ENCODE measurements at places on chromosomes 16 and 17.

- no peak for DNase-seq
These were observed 161.9 kb upstream of the NOL11 start for GRCh38 chr17:67555855-67556254.

DNA sequence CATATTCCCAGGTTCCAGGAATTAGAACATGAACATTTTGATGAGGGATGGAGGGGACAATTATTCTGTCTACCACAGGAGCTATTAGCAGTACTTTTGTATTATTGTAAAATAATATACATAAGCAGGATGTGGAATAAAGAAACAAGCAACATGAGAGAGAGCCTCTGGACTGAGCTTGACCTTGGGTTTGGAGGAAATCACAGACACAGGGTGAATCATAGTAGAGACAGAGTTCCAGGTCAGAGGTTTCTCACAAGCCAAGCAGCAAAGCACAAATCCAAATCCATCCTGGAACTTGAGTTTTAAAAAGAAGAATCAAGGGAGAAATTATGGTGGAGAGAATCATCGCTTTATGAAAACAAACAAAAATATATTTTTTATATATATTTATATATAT is 5.1 kb downstream of the KRT31 start:
- no peak for DNase-seq

DNA sequence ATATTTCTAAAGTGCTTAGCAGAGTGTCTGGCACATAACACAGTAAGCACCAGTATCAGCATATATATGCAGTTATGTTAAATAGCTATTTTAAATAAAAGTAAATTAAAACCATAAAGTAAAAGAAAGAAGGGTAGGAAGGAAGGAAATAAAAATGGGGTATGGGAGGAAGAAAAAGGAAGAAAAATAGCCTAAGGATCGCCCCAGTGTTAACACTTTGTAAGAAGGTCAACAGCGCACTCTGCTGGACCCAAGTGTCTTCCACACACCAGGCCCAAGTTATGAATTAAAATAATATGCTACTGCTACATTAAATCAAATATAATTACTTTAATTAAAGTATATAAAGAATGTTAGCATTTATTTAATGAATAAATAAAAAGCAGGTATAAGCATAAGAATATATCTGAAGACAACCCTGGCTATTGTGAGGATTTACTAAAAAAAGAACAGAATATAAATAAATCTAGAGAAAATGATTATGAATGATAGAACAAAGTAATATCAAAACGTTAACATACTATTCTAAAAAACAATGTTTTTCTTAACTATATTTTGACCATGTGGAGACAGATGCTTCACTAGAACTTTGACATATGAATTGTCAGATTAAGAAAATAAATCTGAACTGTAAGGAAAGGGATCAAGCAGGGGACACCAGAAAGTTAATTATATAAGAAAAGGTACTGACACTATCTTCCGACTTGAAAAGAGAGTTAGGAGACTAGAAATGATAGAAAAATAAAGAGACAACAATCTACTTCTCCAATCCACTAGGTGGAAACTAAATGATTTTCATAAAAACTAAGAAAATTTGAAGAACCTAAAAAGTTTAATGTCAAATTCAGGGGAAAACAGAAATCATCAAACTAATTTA is 25.9 kb downstream of the BRIP1 start:
- DNase-seq: peak; percentile 2

- no peak for DNase-seq
These were observed 247.1 kb upstream of the MON1B start for GRCh38 chr16:76943921-76944320.

DNA sequence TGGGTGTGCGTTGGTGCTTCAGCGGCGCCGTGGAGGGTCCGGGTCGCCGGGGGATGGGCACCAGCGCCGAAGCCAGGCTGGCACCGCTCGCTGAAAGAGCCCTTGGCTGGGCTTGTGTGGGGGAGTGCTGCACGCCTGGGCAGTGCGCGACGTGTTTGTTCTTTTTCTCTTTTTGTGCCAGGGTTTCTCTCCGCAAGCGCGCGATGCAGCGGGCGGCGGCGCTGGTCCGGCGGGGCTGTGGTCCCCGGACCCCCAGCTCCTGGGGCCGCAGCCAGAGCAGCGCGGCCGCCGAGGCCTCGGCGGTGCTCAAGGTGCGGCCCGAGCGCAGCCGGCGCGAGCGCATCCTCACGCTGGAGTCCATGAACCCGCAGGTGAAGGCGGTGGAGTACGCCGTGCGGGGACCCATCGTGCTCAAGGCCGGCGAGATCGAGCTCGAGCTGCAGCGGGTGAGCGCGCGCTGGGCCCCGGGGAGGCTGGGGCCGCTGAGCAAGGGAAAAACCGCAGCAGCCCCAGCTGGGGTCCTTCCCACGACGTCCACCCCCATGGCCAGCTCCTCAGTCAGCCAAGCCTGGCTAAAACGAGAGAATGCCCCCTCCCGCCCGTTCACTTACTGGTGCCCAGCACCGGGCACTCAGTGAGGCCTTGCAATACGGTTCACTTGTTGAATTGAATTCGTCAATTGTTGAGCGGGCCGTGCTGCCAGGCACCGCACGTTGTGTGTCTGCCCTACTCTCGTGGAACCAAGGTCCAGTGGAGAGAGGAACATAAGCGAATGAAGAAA is 541 bp downstream of the GPT2 start:
- no peak for DNase-seq

DNA sequence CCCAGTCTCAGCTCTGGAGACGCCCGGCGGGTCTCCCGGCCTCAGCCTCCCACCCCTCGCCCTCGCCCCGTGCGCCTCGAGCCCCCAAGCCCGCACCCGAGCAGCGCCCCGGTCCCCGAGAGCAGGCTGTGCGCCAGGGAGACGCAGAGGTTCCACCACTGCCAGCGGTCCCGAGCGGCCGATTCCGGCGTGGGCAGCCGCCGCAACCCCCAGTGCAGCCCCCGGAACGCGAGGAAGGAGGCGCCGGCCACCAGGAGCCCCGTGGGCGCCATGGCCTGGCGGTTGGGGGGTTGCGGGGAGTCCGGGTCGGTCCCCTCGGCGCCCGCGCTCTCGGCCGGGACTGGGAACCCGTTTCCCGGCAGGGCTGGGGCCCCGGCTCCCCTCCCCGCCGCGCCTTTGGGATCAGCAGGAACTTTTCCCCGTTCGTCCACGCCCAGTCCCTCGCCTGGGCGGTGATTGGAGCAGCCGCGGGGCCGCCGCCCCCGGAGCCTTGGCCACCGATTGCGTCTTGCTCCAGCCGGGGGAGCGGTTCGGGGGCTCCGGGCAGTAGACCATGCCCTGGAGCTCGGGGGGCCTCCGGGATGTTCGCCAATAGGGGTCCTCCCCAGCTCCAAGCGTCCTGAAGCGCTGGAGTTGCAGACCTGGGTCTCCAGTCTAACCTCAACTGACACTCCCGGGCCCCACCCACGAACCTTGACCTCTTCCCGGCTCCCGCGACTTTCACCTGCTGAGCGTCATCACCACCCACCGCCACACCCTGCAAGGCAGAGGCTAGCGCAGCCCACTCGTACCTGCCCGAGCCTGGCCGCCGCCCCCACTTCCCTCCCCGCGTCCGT is at the start of gene TLCD2:
TLCD2 (minus strand) TSS at position 407 of the 836 bp plus-strand sequence; CDS start at position 272, 135 bp downstream.
- no peak for DNase-seq

DNA sequence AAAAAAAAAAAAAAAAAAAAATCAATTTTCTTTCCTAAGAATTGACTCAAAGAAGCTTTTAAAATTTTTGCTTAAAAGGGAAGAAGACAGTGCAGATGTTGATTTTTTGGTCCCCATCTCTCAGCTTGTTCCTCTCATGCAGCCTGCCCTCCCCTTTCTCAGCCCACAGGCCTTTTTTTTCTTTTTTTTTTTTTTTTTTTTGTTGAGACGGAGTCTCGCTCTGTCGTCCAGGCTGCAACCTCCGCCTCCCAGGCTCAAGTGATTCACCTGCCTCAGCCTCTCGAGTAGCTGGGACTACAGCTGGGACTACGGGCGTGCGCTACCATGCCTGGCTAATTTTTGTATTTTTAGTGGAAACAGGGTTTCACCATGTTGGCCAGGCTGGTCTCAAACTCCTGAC is 17.7 kb downstream of the YPEL2 start:
- DNase-seq: no peak

- DNase-seq: no peak
These were observed 603.4 kb upstream of the CDH11 start for GRCh38 chr16:65725156-65725845.

GRCh38 chr17:42132941-42133340 is 10.3 kb downstream of the HSPB9 start:
- no peak for DNase-seq

DNA sequence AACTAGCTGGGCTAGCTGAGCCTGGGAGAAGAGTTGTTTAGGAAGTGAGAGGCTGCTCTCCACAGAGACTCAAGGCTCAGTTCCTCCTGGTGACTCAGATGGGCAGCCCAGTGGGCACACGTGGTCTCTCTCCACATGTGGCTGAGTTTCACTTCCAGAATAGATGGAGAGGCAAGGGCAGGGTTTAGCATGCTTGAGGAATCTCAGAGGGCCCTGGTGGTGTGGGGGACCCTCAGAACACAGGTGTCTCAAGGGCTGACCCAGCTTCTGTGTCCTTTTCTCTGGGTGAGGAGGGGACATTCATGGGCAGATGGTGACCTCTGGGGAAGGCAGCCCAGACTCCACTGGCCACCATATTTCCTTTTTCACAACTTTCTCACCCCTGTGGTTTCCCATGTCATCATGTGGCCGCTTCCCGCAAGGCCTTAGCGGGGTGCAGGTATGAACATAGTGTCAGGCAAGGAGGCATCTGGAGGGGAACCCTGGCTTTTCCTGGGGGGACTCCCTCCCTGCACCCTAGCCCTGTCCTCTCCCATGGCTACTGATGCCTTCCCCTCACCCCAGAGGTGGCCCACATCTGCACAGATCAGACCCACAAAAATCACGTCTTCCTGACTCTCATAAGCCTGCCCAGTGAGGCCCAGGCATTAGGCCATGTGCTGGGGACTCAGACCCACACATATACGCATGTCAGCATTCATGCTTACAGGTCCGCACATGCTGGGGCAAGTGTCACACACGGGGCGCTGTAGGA is 3.3 kb downstream of the GRN start:
- DNase-seq: no peak

- no peak for DNase-seq
These were observed 14.8 kb downstream of the DNAI2 start for GRCh38 chr17:74288785-74289184.

DNA sequence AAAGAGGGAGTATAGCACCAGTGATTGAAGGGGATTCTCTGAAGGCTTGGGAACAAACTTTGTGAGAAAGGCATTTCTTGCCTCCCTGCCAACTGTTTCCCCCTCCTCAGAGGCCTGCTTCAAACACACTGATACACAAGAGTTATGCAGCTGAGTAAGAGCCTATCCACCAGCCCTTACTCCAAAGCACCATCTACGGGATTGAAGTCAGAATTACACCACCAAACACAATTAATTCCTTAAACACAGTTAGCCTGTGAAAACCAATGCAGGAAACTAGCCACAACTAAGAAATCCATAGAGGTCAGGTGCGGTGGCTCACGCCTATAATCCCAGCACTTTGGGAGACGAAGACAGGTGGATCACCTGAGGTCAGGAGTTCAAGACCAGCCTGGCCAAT is 138.3 kb downstream of the SHCBP1 start:
- no peak for DNase-seq

All from stimulated activated CD8-positive, alpha-beta memory T cell treated with anti-CD3 and anti-CD28 coated beads, Interleukin-4, amount 100 ng/mL, for 1 hour (primary cell).